ENCODE measurements at places on chromosomes 1 and 21.

DNA sequence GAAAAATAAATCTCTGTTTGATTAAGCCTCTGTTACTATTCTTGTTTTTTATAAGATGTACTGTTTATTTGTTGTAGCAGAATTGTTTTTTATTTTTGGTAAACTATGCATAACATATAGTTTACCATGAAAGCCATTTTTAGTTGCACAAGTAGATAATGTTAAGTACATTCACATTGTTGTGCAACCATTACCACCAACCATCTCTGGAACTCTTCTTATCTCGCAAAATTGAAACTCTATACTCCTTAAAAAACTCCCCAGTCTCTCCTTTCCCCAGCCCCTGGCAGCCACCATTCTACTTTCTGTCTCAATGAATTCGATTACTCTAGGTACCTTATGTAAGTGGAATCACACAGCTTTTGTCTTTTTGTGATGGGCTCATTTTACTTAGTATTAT is 27.4 kb upstream of the UHMK1 start:
- DNase-seq: no peak

GRCh38 chr21:34813266-34813894 is 144.6 kb downstream of the CLIC6 start:
- no peak for DNase-seq

DNA sequence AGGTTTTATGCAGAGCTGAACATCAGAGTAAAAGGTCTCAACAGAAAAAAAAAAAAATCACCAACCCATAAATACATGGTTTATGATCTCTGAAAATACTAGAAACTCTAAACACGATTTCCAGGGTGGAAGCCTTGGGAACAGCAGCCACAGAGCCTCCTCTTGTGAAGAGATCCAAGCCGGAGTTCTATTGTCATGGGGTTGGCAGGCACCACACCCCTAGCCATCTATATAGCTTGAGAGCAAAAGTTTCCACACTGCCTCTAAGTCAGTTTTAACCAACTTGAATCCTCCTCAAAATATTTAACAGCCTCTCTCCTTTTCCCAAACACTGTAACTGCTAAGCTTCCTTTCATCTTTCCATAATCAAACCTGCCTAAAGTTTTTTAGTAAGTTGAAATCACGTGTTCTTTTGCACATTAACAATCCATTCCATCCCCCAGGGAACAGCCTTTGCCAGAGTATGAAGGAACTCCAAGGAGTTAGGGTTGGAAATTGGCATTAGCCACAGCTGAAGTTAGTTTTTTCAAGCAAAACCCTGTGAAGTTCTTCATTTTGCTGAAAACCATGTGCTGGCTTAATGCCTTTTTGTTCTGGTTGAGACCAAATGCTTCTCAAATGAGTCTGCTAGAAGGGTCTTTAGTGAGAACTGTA is 13.8 kb upstream of the SEC16B start:
- DNase-seq: no peak

DNA sequence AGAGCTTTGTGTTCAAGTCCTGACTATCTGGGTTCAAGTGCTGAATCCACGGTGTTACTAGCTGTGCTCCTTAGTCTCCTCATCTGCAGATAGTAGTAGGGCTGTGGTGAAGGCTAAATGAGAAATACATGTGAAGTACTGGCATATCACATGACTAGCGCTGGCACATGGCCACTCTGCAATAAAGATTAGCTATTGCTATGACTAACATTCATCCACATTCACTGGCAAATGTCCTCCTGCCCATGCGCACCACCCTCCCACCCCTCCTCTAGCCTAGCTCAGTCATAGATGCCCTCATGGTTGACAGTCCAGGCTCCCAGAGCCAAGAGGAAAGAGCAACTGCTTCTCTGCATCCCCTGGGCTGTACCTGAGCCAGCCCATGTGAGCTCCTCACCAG is 8.5 kb upstream of the COL8A2 start:
- no peak for DNase-seq

- DNase-seq: no peak
These were observed 30.5 kb downstream of the EPHB2 start for GRCh38 chr1:22741118-22741517.

GRCh38 chr1:247115141-247115510 is 11.0 kb upstream of the ZNF669 start:
- DNase-seq: no peak

DNA sequence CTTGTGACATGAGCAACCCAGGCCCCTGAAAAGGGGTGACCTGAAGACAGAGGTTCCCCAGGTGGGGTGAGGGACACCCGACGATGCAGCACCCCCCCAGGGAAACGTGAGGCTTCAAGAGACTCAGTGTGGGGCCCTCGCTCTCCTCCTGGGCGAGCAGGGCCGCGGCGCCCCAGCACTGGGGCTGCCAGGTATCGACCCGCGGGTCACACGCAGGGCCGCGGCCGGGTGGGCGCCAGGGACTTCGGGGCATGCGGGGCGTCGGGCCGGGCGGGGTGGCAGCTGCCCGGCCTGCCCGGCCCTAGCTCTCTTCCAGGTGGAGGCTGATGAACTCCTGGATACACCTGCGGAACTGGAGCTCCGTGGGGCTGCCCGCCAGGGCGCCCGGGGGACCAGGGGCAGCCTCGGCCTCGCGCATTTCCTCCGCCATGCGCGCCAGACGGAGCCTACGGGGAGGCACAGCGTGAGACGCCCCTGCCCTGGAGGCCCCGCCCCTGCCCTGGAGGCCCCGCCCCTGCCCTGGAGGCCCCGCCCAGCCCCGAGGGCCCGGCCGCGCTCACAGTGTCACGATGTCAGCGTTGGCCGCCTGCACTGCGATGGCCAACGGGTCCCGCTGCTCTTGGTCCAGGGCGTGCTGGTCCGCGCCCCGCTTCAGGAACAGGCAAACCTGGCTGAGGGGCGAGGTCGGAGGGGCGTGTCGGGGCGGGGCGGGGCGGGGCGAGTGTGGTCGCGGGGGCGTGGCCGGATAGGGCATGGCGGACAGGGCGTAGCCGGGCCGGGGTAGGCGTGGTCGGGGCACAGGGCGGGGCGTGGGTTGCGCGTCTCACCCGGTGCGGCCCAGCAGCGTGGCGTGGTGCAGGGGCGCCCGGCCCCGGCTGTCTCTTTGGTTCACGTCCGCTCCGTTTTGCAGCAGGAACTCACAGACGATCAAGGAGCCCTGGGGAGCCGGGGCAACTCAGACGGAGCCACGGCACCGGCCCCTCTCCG is 13.3 kb downstream of the SCNN1D start:
- DNase-seq: no peak

- no peak for DNase-seq
These were observed 130.3 kb upstream of the NRIP1 start for GRCh38 chr21:15195104-15195503.

Data from activated naive CD8-positive, alpha-beta T cell treated with anti-CD3 and anti-CD28 coated beads, Interleukin-2, amount 50 U/mL, for 24 hours (primary cell).